ENCODE measurements at places on chromosomes 5 and 9.

DNA sequence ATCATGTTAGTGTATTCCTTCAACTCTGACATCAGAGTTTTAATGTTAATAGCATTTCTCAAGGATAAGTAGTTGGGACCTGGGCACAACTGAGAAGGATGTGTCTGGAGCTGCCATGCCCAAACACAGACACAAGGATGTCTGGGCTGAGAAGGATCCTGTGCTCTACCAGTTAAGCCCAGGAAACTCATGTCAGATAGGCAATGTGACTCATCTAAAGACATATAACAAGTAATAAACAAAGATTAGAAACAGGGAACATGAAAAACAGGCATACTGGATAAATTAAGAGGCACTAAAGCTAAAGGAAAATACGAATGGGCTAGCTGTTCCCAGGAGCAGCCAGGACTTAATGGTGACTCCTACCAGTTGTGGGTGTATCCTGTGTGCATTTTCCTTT lies 9.1 kb upstream of the EGFLAM start:
- no peak for DNase-seq

DNA sequence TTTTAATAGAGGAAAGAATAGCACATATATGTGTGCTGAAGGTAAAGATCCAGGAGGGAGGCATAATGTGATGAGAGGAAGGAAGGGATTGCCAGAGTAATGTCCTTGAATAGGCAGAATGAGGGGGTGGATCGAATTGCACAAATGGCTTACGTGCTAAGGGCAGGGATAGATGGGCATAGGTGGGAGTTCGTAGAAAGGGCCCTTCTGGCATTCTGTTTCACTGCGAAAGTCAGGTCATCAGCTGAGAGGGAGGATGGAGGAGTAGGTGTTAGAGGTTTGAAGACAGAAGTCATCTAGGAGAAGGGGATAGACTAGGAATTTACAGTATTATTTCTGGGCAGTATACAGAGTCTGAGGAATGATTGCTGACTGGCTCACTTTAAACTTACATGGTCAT lies 32.1 kb downstream of the CNOT6 start:
- no peak for DNase-seq

GRCh38 chr9:123894822-123895221 lies 35.1 kb downstream of the DENND1A start:
- DNase-seq, result no peak

- peak; percentile 35 for DNase-seq
Measured at GRCh38 chr9:74951725-74952151, 974 bp downstream of the C9orf40 start.

GRCh38 chr5:305459-305858 lies 16.1 kb upstream of the AHRR start:
- DNase-seq, result no peak

DNA sequence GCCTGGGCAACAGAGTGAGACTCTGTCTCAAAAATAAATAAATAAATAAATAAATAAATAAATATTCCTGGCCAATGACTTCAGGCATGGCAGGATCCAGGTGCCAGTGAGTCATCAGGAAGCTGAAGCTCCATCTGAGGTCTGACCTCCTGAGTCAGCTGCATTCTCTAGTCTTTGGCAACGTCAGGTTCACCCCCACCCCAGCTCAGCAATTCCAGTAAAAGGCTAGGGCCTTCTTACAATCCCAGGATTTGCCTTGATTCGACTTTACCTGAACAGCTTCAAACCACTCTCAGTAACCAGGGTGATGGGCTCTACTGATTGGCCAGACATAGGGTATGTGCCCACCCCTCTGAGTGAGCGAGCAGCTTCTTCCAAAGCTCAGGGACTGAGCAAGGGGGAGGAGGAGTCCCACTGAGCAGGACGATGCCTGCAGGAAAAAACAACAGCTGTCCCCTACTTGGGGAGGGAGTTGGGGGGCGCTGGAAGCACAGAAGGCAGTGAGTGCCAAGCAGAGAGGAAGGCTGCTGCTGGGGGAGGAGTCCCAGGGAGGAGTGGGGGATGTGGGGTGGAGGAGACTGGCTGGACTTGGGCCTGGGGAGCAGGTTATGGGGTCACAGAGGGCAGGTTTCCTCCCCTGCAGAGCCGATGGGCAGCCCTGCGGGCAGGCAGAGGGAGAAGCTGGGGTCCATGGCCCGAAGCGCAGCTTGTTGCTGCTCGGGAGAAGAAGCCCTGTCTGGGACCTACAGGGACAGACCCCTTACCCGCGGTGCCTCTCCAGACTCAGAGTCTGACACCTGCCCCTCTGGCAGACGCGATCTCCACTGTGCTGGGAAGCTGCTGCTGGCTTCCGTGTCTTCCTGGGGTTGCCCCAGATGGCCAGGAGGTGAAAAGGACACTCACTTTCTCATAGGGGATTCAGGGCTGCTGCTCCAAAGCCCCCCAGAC lies 25.9 kb upstream of the UNC5A start:
- no peak for DNase-seq

DNA sequence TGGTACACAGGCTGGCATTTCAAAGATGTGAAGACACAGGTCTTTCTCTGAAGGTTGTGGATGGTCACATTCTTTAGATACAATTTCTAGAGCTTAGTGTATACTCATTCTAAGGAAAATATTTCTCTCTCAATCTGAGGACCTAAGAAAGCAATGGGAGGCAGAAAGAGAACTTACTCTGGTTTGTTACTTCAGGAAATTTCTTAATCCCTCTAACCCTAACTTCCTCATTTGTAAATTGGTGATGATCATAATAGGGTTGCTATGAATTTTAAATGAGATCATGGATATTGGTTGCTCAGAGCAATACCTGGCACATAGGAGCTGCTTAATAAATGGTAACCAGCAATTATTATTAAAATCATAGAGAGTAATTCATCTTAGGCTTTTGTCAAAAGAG lies 22.1 kb downstream of the FAM170A start:
- DNase-seq, result no peak

DNA sequence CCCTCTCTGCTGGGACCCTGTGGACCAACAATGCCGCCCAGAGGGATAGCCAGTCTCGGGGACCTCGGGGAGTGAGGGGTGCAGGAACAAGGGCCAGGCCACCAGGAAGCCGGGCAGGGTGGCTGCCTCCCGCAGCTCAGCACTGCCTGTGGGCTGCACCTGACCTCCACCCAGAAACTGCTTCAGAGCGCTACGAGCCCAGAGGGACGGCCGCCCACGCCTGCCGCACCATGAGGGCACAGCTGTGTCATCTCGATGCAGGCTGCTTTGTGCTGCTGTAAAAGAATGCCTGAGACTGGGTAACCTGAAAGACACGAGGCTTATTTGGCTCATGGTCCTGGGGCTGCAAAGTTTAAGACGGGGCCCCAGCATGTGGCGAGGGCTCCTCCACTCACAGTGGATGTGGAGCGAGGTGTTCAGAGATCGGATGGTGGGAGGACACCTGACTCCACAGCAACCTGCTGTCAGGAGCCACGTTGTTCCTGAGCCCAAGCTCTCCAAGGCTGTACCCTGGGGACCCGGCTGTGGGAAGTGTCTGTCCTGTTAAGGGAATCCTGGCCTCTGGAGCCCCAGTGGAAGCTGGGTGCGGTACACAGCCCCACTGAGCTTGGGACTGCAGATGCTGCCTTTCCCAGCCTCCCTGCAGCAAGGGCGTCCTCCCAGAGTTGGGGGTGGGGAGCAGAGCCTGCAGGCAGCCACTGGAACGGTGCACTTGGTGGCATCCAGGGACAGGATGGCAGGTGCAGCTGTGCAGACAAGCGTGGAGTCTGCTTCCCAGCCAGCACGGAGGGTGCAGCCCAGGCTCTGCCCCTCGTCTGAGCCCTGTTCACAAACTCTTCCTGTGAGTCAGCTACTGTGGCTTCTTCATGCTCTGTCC lies 11.8 kb upstream of the ZDHHC11 start:
- no peak for DNase-seq

DNA sequence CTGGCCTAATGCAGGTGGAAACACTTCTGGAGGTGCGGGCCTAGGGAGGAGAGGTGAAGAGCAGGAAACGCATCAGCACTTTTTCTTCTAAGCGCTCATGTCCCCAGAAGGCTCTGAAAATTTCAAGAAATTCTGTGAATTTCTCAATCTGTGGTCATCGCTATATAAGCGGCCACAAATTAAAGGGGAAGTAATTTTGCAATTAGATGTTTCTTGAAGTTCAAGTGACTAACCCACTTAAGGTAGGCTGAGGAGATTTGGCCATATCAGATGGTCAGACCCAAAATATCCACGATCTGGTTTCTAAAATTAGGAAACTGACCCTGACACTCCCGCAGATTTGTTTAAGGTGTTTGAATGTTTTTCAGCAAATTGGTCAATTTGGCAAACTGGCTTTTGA lies 16.6 kb upstream of the HMGCR start:
- no peak for DNase-seq

GRCh38 chr9:123329329-123329955 lies 26.6 kb upstream of the CRB2 start:
- DNase-seq, result no peak

DNA sequence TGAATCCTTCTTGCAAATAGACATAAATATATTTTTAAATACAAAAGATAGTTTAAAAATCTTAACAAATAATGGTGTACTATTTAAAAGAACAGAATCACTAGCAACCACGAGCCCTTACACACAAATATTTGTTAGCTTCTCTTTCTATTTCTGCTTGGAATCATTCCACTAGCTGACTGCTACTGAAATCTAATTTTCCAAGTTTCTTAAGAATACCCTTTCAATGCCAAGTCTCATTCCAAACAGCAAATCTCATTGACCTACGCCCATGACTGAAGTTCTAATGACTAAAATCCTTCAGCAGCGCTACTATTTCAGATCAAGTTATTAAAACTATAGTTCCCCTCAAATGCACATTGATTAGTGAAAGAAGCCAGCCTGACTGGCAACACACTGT lies 13.2 kb upstream of the PPP1R2B start:
- no peak for DNase-seq
